ENCODE measurements at places on chromosomes 12 and 14. TPM values are rescaled to one million over a fixed set of nuclear protein-coding genes. Genes with fewer than 3 reads are reported as not detected.
A peak's percentile ranks its signal among the peaks of the same experiment; 100 is the strongest.

The CD163L1 gene
- 171 TPM for total RNA-seq

The ESR2 gene
- total RNA-seq = 1.5 TPM

The B4GALNT3 gene
- 1.0 TPM for total RNA-seq

The RAP1B gene
- 120 TPM for total RNA-seq

The FLVCR2 gene
- 20.9 TPM for total RNA-seq

DNA sequence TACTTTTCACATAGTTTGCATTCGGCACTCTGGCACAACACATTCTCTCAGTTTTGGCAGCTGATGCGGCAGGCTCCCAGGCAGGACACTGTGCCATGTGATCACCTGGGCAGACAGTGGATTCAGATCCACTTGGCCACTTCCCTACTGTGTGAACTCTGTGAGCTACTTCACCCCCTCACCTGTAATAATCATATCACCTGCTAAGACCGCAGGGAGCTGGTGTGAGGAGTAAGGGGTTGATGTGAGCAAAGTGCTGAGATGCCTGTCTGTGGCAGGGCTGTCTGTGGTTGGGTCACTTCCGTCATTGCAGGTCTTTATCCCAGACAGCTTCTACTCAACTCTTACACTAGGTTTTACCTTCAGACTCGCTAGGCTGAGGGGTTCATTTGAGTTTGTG lies 50.4 kb upstream of the AMN start:
- no peak for ATAC-seq

DNA sequence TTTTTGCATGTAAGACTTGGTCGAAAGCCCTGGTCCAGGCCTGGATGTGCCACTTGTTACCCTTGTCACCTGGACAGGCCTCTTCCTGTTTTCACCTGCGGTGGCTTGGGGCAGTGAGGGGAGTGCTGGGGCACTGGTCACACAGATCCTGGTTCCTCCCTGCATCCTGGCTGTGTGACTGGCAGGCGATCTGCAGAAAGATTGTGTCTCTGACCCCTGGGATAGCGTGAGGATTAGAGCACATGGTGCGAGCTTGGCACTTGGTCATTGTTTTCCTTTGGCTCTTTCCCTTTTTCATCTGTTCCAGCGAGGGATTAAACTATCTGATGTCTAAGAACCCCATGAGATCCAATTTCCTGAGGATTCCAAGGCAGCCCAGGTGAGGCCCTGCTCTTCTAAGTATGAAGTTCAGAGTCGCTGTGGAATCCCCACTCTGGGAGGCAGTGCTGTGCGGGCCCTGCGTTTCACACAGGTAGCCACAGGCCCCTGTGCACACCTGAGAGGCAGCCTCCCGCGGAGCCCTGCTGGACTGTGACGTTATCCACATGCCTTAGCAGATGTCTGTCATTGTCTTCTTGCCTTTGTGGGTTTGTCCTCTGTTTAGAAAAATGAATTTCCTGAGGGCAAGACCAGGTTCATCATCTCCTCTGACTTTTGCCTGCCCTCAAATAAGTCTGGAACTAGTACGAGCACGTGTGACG lies 288.4 kb downstream of the CACNA1C start:
- ATAC-seq = no peak

GRCh38 chr14:102711946-102712345 lies 65.3 kb upstream of the TRAF3 start:
- ATAC-seq = no peak

GRCh38 chr12:29782871-29783772 lies 620 bp downstream of the TMTC1 start:
- ATAC-seq = peak; percentile 42

DNA sequence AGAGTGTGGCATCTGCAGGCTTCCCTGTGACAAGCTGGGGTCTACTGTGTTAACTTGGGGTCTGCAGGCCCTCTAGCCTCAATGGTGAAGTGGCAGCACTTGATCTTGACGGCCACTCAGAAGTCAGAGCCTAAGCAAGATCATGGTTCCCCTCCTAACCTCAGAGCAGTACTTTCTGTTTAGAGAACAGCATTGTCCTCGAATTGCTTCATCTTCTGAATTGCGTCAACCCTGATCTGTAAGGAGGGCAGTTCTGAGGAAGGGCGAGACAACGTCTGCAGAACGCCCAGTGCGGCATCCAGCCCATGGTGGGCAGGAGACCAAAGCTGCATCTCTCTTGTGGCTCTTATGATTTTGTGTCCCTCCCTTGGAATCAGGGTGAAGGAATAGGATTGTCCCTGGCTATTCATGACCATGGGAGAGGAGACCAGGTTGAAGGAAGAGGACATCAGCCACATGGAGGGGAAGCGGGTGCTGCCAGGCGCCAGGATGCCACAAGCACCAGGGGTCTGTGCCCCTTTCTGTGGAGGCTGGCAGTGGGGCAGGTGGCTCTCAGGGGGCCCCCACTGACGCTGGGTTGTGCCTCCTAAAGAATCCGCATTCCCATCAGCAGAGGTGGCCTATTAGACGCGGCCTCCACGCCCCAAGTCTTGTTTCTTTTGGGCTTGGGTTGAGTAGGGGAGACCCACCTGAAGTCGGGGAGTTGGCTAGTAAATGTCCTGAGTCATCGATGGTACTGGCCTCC lies 2.2 kb downstream of the SERPINA9 start:
- no peak for ATAC-seq

GRCh38 chr12:52210186-52210924 lies 18.5 kb upstream of the KRT80 start:
- ATAC-seq = peak; percentile 68

DNA sequence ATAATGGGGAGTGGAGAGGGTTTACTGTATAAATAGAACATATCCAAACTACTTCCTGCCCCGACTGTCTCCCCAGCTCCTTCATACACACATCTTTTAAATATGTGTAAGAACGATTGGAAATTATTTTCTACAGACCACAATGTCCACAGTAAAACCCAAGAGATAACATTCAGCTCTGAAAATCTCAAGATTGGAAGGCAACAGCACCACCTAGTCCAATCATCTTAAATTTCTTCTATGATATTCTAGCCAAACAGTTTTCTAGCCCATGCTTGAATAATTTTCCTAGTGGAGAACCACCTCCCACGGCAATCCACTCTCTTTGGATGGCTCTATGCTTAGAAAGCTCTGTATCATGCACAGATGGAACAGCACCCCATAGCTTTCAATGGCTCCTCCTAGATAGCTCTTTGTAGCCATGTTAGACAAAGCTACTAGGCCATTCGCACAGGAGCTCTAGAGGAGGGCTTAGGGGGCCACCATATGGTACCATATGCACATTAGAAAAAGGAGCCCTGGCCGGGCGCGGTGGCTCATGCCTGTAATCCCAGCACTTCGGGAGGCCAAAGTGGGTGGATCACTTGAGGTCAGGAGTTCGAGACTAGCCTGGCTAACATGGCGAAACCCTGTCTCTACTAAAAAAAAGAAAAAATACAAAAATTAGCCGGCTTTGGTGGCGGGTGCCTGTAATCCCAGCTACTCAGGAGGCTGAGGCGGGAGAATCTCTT lies 18.1 kb downstream of the VDR start:
- no peak for ATAC-seq

Measured in motor neuron (in vitro differentiated cells).